ENCODE measurements at places on chromosomes 6 and 20. TPM values are rescaled to one million over a fixed set of nuclear protein-coding genes. Genes with fewer than 3 reads are reported as not detected.

DNA sequence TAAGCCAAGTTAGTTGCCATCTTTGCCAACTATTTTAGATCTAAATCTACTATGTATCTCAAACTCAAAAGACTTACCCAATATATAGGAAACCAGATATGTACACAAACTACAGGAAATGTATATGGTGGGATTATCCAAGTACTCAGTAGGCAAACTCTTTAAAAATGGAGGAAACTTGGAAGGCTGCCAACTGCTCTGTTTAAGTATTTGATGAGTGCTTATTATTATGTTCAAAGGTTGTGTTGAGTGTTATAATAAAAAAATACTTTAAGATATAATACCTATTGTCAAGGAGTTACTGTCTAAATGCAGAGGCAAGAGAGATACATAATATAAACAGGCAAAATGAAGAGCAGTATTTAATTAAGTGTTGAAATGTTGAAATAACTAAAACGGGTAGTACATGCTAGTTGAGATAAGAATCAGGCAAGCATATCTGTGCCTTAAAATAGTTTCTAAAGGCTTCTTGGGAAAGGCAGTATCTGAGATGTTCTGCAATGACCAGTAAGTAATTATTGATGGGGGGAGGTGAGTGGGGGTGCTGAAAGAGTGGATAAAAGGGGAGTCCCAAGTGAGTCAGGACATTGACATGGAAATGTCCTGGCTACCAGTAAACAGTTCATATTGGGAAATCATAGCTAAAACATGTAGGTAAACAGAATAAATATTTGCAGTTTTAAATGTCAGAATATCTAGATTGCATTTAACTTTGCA lies 6.5 kb upstream of the DST start:
- peak; percentile 61 for DNase-seq

DNA sequence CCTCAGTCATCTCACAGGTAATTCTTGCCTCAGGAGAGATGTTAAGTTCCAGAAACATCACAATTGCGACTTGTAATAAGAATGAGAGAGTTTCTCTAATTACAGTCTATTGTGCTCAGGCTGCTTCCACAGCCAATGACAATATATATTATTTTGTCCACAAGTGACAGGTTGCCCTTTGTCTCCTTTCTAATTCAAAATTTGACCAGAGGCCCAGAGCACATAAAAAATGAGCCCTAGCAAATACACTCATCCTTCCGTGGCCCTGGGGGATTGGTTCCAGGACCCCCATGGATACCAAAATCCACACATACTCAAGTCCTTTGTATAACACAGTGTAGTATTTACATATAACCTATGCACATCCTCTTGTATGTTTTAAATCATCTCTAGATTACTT lies 88.1 kb upstream of the TMEM170B start:
- no peak for DNase-seq

DNA sequence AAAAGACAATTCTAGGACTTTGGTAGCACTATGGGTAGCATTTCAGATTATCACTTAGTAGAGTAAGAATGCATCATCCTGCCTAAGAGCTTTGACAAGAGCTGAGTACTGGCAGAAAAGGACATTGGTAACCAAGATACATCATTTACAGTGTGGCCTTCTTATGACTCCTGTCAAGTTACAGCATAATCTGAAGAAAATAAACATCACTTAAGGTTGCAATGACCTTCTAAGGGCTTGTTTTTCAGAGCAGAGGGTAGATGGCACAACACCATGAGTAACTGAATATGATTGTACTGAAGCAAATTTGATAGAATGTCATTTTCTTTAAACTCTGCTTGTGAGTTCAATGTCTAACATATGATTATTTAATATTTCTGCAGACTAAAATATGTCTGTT lies 822.6 kb downstream of the TBC1D32 start:
- DNase-seq, result no peak

DNA sequence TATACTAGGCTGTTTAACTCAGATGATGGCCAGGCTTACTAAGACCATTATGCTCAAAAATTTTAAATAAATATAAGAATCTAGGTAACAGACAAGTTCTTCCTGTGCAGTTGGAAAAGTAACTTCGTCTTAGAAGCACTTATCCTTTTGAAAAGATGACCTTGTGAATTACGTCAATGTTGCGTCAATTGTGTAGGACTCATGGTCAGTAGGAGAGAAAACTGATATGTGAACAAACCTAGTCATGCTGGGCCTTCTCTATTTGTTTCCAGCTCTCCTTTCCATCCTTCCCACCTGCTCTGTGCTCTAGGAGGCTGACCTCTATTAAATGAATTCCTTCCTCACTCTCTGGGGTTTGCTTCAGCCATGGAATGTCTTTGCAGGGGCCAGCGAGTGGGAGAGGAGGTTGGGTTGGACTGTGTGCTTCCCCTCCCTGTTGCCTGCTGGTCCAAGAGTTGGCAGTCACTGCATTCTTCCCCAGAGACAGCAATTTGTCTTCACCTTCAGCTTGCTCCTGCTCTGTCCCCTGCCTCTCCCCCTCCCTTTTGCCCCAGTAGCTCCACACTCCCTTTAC lies 128.0 kb upstream of the TNFAIP3 start:
- DNase-seq, result no peak

GRCh38 chr6:20402342-20403069 lies 827 bp downstream of the E2F3 start:
- no peak for DNase-seq

GRCh38 chr20:34491932-34492509 lies 24.2 kb upstream of the DYNLRB1 start:
- no peak for DNase-seq

DNA sequence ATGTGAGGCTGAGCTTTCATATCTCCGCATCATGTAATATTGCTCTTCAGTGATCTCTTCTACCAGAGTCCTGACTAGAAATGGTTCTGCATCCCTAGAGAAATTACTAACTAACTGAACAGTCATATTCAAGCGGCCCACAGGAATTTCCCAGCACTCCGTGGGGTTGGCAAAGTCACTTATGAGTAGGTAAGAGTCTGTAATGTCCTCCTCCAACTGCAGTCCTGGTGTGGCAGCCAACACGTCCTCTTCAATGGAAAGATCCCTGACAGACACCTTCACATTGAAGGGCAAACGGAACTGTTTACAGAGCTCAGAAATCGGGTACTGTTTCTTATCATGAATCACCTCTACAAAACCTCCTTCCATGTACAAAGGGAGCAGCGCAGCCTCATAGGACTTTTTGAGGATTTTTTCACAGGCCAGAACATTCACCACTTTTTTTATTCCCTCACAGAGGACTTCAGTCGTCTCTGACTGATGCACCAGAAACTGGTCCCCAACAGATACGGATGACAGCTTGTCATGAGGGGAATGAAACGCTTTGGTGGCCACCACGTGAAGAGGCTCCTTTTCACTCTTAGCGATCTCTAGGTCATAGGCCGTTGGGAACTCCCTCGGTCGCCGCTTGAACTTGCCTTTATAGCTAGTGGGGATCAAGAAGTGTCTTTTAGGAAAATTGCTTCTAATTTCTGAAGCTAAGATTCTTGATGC lies 87.7 kb downstream of the THEMIS start:
- DNase-seq, result no peak

GRCh38 chr6:104527761-104528415 lies 331.8 kb downstream of the HACE1 start:
- DNase-seq, result no peak

DNA sequence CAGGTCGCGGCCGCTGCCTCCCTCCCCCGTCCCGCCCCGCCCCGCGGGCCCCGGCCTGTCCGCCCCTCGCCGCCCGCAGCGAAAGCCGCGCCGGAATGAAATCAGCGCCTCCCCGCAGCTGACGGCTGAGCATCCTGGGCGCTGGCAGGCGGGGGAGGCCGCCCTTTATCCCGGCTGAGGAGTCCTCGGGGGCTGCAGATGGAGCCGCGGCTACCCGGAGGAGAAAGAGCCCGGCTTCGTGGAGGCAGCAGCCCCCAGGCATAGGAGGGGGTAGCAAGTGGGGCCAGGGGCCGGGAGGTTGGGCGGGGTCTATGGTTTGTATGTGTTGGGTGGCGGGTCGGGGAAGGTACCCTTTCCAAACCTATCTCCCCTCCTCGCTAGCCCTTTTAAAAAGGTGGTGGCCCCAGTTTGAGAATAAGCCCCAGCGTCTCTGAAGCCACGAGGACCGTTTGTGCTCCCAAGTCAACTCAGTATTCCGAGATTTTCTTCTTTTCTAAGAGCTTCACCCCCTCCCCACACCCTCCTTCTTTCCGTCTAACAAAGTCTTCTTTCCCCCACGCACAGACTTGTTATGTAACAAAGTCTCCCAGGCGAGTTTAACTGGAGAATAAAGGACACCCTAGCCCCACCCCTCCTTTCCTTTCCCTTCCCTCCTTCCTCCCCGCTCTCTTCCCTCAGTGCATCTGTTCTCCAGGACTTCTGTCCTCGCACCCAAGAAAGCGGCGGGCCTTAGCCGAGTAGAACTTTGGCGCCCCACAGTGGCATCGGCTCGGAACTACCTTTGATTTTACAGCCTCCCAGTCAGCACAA lies 11.0 kb downstream of the POU3F2 start:
- DNase-seq, result peak; percentile 58

DNA sequence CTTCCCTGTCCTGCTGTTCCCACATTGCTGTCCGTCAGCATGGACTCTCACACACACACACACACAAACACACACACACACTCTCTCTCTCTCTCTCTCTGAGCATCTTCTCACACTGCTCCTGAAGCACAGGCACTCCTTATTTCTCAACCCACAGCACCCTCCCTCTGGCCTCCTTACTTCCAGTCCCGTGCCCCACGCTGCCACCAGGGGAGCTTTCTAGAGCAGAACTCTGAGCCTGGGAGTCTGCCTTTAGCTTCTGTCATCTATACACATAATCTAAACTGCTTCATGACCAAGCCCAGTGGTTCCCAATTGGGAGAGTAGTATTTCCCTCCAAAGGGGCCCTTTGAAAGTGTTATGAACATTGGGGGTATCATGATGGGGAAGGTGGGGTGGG lies 29.1 kb downstream of the HECA start:
- no peak for DNase-seq

DNA sequence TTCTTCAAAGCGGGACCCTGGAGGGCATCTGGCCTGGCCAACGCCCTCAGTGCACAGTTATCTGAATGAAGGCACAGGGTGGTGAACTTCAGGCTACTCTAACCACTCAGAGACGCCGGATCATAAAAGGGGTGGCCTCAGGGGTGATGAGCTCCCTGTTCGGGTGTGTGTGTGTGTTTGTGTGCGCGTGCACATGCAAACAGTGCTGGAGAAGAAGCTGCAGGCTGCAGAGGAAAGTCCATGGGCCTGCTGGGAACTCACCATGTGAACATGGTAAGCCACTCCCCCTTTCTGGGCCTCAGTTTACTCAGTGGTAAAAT lies 42.0 kb downstream of the KIAA1755 start:
- DNase-seq, result no peak

DNA sequence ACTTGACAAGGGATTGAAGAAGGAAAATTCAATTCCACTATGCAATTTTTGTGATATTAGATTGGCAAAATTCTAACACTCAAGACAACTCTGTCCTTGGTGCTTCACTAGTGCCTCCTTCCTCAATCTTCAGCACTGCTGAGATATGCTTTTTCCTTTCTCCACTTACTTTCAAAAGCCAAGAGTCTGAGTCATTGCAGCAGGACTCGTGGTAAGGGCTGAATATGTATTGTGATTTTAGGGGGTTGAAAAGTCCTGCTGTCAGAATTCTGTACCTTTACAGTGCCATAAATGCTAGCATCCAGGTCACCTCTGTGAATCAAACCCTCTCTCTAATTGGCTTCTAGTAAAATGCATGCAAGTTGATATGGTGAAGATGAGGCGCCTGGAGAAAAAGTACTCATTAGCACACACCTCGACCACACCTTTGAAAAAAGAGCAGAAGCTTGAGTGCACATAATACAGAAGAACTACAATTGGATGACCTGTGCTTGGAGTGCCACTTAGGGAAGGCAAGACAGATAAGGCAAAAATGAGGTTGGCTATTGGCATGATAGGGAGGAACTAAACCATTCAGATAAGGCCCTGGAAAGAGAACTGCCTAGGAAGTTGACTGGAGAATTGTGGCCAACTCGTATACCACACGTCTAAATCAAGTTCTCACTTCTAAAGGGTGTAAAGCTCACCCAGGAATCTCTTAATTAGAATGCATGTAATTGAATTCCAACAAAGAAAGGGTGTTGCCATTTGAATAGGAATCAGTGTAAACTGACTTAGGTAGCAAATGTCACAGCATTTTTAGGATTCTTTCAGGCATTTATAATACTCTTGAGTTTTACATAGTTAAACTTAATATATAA lies 43.6 kb upstream of the FAM83B start:
- DNase-seq, result peak; percentile 66

DNA sequence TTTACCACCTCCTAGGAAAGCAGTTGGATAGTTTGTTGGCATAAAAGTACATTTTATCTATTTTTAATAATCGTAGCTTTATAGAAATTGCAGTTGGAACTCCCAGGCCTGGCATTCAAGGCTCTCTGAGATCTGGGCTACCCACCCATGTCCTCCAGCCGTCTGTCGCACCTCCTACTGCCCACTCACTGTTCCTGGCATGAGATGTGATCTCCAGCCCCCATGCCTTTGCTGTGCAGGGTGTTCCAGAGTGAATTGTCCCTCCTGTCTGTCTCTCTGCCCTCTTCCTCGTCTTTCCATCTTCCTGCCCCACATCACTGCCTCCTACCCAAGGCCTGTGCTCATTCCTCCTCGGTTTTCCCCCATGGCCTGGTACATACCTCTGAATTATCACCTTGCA lies 50.7 kb downstream of the PTPN1 start:
- no peak for DNase-seq

DNA sequence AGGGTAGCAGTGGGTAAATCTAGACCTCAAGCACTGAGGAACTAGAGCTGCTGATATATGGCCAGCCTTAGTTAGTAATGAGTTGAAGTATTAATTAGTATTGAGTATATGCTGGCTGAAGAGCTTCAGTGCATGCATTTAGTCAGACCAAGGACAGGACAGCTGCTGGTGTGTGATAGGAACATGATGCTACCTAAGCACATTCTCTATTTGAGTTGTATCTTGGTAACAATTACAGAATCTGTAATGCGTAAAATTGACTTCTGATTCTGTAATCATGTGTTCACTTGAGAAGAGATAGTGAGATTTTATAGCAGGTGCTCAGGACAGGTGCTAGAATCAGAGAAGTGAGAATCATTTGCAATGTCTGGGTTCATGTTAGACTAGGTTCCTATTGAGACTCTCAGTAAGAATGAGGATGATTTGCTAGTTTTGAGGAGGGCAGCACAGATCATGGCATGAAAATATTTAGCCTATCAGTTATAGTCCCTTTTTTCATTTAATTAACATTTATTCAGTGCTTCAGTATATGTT lies 369.4 kb upstream of the HS3ST5 start:
- no peak for DNase-seq

GRCh38 chr20:16671753-16672152 lies 58.1 kb upstream of the SNRPB2 start:
- no peak for DNase-seq

Gene PARD6B
- 31.3 TPM for total RNA-seq

Gene PROCR
- 76.4 TPM for total RNA-seq

Gene TGM3
- not detected for total RNA-seq

Gene PXDC1
- total RNA-seq, result 29.0 TPM

Gene CENPQ
- 5.0 TPM for total RNA-seq
